NCI-H2081 (cell line): ENCODE measurements at places on chromosomes 7 and 10.

DNA sequence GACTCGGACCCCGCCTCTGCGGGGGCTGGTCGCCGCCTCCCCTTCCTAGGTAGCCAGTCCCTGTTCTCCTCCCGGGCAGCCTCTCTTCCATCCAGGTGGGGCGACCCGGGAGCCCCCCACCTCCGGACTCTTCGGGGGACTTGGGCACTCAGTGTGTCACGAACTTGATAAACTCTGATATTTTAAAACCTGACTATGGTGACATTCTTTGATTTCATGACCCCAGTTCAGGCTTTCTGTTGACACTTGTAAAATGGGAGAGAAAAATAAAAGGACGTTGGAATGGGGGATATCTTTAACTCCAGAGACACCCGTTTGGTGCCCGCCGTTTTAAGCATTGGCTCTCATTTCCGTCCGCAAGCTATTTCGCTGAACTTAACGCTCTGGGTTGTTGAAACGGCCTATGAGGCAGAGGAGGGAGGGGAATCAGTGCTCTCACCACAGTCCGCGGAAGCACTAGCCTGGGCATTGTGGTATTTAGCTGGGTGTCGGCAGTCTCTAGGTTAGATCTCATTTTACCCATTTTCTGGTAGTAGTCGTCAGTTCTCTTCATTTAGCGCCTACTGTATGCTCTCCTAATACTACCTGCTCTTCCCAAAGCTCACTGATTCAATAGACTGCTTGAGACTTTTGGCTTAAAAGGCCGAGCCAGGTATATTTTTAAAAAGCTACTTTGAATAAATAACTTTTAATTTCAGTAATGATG, 738 bp downstream of the VPS26A start:
- peak; percentile 15 for DNase-seq

- no peak for DNase-seq
Measured at GRCh38 chr10:78830976-78831375, 237.8 kb upstream of the ZMIZ1 start.

GRCh38 chr10:8349610-8350249, 295.2 kb downstream of the GATA3 start:
- DNase-seq: no peak

GRCh38 chr10:122864901-122865300, 14.5 kb downstream of the FAM24B start:
- DNase-seq: no peak

DNA sequence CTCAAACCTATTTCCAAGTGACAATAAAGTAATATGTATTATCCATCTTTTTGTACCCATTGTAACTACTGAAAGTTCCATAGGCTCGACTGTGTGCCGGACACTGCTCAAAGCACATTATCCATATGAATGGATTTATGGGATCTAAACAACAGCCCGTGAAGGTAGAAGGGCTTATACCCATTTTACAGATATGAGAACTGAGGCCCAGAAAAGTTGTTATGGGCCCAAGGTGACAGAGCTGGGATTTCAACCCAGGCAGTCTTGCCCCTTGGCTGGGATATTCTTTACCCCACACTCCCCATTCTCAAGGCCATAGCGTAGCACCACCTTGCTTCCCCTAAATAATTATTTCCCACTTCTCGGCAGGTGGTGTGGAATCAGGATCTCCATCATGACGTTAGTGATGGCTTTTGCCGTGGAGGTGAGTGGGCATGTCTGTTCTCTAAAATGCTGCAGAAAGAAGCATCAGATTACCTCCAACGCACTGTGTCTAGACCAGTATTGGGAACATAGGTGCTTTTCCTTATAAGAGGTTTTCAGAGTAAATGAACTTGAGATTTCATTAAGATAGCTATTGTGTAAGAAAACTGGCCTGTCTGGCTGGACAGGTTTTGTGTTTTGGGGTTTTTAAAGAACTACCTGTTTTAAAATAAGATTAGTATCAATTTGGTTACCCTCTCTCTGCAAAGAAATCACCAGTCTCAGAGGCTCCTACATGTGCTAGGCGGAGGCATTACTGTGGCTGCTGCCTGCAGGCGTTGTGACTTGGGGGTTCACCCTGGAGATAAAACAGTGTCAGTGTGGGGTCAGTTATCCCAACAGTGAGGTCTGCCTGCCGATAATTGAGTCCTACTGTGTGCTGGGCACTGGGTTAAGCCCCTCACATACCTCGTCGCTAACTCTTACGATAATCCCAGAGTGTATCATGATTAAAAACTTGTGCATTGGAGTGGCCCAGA, 85.1 kb upstream of the SDK1 start:
- no peak for DNase-seq

DNA sequence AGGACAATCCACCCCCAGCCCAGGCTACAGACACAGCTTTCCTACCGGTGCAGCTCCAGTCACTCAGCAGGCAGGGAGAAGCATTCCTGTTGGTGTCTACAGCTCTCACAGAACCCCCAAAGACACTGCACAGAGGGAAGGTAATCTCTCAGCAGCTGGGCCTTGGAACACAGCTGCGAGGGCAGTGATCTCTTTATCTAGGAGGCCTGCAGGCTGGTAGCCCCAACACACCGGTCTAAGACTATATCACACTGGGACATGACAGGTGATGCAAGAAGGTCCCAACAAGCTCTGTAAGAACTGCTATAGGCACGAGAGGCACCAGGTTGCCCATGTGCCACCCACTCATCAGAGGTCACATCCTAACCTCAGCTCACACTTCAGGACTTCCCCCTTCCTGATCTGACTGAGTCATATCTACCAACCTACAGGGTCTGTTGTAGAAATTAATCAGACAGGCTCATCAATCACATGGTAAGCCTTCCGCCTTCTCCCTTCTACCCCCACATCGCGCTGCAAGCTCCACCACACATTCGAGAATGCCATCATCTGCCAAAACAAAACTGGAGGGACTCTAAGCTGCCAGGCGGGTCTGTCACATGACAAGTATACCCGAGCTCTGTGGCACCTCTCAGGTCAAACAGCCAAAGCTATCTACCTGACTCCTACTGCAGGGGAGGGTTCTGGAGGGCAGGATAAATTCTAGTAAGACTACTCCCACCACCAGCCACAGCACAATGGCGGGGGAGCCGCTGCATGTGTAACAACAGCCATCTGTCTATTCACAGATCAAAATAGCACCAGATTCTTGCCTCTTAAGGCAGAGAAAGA, 26.1 kb downstream of the FAM53B start:
- DNase-seq: peak; percentile 2

DNA sequence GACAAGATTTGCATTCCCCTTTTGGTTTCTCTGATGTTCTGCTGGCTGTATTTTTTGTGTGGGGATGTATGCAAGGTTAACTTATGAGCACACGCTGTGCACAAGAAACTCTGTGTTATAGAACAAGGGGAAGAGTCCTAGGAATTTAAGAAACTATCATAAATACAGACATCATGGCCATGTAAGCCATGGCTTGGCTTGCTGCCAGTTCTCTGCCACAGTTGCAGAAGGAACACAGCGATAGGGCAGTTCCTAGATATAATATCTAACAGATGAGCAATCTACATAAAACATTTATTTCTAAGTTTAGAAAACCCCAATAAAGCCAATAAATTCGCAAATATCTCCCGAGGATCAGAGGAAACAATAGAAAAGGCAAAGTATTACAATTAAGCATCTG, 153.3 kb downstream of the LRRTM3 start:
- no peak for DNase-seq

DNA sequence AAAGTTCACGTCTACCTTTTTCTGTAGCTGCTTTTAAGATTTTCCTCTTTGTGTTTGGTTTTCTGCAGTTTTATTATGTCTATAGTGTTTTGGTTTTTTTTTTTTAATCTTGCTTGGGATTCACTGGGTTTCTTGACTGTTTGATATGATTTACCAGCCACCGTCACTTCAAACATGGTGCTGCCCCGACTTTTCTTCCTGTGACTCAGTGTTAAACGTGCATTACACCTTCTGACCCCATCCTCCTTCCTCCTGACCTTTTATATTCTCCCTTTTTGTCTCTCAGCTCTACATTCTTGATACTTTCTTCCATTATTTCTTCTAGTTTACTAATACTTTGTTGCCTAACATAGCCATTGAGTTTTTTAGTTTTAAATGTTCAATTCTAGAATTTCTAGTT, 61.5 kb downstream of the GNA12 start:
- no peak for DNase-seq

- DNase-seq: no peak
Measured at GRCh38 chr7:29610086-29610485, 46.5 kb downstream of the PRR15 start.

GRCh38 chr7:129199406-129199805, 11.0 kb downstream of the SMO start:
- no peak for DNase-seq

DNA sequence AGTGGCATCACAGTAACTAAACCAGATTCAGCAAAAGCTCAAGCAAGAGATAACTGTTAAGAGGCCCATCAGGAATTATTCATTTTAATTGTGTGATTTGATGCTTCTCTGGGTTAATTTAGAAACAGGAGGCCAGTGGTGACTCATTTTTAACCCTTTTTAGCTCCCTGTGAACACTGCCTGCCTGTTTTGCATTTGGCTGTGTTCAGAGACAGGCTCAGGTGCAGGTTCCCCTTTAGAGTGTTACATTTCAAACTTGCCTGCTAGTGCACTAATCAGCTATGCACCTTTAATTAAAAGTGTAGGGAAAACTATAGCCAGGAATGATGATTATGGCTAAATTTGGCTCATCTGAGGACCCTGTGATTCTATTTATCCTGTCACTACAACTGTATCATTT, 6.5 kb downstream of the STAMBPL1 start:
- no peak for DNase-seq

GRCh38 chr7:19000410-19000809, 117.0 kb downstream of the TWIST1 start:
- DNase-seq: no peak

DNA sequence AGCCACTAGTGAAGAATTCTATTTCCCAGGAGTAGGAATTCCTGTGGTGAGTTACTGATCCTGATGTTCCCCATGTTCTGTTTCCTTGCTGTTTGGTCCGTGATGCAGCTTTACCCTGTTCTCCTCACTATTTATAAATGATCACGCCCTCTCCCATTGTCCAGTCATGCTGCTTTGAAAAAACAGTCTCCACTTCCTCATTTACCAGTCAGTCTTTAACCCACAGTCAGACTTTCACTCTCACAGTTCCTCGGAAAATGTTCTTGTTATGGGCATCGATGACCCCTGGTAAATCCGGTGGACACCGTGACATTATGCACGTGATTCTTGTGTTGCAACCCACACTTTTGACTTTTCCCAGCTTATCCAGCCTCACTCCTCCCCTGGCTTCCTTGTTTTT, 14.4 kb downstream of the SCIN start:
- no peak for DNase-seq

DNA sequence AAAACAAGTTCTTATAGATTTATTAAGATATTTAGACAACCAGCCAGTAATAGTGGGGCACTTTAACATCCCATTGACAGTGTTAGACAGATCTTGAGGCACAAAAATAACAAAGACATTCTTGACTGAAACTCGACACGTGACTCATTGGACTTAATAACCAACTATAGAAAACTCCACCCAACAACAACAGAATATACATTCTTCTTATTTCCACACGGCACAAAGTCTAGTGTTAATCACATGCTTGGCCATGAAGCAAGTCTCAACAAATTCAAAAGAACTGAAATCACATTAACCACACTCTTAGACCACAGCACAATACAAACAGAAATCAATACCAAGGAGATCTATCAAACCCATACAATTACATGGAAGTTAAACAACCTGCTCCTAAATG, 138.1 kb downstream of the ARL5B start:
- DNase-seq: no peak

GRCh38 chr7:37598824-37599223, 84.7 kb upstream of the GPR141 start:
- DNase-seq: no peak

DNA sequence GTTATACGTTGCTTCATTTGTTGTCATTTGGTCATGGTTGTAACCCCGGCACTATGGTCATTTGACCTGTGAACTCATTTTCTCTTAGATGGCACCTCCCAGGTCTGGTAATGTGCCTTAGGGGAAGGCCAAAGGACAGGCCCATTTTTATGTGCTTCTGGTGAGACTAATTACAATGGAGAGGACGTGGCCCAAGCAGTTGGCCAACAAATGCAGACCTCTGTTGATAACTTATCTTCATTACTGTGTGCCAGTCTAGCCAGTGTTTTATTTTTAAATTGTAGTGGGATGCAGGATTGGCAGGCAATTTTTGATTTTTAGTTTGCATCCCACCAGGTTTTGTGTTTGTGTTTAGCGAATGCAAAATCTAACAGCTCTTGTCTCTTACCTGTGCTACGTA, 321.5 kb upstream of the AKR1E2 start:
- no peak for DNase-seq

DNA sequence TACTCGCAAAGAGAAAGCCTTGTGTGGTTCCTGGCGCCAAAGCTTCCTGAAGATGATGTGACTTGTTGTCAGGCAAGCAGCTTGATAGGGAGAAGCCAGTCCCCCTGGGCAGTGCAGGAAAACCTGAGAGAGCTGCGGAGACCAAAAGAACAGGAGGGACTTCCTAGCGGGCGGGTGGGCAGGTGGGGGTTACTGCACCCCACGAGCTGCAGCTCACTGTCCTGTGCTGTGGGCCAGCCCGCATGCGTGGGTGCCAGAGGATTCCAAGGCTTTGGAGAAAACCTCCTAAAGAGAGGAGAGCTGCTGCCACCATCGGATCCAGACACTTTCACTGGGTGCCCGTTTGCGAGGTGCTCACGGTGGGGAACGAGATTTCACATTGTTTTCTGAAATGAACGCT, 145.1 kb downstream of the ACTR3B start:
- DNase-seq: no peak

DNA sequence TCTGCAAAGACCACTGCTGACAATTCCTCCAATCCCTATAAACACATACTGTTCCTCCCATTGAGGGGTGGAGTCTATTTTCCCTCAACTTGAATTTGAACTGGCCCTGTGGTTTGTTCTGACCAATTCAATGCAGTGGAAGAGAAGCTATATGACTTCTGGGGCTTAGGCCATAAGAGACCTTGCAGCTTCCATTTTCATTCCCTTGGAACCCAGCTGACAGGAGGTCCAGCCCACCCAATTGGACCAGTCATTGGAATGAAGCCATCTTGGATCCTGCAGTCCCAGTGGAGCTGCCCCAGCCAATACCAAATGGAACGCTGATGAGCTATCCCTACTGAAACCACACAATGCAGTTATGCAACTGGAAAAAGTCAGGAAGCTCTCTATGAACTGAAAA, 8.9 kb upstream of the TMED4 start:
- no peak for DNase-seq

DNA sequence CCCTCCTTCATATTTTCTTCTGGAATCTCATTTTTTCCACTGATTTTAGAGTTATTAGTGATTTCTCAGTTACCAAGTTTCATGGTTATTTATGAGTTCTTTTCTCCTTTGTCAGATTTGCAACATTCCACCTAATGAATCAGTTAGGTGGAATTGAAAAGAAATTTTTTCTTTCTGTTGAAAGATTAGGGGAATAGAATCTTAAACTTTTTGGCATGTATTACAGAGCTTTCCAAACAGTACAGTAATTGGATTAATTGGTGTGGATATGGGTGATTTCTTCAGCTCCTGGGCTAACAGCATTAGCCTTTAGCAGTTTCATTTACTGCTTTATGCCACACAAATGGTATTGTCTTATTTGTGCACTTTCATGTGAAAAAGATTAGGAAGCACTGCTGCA, 17.0 kb downstream of the STAM start:
- DNase-seq: no peak

- DNase-seq: no peak
Measured at GRCh38 chr10:118096022-118096421, 49.3 kb upstream of the RAB11FIP2 start.

GRCh38 chr10:1354809-1355710, 298.9 kb downstream of the WDR37 start:
- DNase-seq: no peak

GRCh38 chr7:29636009-29636351, 72.3 kb downstream of the PRR15 start:
- DNase-seq: no peak

GRCh38 chr10:50325449-50326171, 74.3 kb upstream of the ASAH2 start:
- no peak for DNase-seq
